ENCODE measurements at places on chromosomes 2 and 18.

DNA sequence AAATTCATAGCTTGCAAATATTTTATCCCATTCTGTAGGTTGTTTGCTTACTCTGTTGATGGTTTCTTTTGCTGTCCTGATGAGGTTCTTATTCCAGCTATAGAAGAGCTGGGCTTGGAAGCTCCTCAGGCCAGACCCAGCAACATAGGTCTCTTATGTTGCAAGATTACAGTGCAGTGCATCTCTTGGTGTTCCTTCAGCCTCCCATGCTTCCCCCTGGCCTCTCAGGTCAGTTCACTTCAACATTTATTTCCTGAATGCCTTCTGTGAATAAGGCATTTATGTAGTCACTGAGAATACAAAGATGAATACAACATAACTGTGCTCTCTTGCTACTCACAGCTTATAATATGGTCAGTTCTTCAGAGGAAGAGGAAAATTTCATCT, 179.0 kb upstream of the SLC39A10 start:
- no peak for DNase-seq

- no peak for DNase-seq
These were observed 369.3 kb downstream of the NBAS start for GRCh38 chr2:15191789-15192188.

- DNase-seq: peak; percentile 74
These were observed 336.2 kb downstream of the ZEB2 start for GRCh38 chr2:144183727-144184126.

DNA sequence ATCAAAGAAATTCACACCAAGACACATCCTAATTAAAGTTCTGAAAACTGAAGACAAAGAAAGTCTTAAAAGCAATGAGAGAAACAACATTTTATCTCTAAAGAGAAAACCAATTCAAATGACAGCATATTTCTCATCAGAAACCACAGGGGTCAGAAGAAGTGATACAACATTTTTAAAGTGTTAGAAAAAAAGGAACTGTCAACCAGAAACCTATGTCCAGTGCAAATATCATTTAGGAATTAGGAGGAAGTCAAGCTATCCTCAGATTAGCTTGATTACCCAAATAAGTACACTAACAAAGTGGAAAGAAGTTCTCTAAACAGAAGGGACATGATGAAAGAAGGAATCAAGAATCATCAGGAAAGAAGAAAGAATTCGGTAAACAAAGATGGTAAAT, 59.5 kb upstream of the BCL2L11 start:
- DNase-seq: no peak

GRCh38 chr18:24964216-24964615, 387.8 kb downstream of the ZNF521 start:
- no peak for DNase-seq

DNA sequence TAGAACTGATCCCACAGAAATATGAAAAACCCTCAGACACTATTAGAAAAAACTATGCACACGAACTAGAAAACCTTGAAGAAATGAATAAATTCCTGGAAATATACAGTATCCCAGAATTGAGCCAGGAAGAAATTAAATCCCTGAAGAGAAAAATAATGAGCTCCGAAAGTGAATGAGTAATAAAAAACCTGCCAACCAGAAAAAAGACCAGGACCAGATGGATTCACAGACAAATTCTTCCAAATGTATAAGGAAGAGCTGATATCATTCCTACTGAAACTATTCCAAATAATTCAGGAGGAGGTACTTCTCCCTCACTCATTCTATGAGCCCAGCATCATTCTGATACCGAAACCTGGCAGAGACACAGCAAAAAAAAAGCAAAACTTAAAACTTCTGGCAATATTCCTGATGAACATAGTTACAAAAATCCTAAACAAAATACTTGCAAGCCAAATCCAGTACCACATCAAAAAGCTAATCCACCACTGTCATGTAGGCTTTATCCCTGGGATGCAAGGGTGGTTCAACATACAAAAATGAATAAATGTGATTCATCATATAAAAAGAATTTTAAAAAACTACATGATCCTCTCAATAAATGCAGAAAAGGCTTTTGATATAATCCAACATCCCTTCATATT, 1397.6 kb upstream of the DDX18 start:
- DNase-seq: no peak

DNA sequence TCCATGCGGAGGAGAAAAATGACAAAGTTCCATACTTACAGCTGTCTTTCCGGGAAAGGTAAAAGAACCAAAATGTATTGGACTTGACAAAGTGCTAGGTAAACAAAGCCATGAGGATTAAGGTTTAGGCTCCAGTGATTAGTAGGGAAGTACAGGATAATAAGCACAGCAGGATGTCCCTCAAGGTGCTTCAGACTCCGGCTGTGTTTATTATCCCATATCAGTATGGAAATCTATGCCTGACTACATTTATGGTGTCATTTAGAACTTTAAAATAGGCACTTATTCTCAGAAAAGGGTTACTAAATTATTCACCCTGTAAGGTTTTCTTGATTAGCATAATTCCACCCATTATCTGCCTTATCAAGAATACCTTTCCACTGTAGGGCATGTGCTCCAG, 136.3 kb upstream of the CCDC68 start:
- DNase-seq: no peak

DNA sequence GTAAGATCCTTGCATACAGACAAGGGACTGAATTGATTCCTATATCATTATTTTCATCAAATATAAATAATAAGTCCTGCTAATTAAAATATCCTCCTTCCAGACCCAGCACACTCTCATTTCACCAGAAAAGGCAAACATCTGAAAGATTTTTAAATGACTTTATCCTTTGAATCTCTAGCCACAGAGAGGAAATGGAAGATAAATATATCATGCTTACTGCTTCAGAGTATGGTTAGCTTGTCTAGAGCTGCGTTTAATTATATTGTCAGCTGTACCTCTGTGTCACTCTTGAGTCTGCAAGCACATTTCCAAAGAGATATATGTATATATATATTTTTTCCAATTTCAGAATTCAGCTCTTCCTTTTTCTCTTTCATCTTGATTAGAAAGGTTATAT, 232.7 kb downstream of the TRIB2 start:
- DNase-seq: no peak

GRCh38 chr2:8289111-8289510, 392.7 kb upstream of the ID2 start:
- no peak for DNase-seq
